Stimulated activated CD4-positive, alpha-beta T cell treated with anti-CD3 and anti-CD28 coated beads, TNF-alpha, amount 100 ng/mL, for 1 hour (primary cell): ENCODE measurements at places on chromosomes 1 and 21.

GRCh38 chr1:234924450-234925355, 203.9 kb downstream of the TOMM20 start:
- DNase-seq, result no peak

GRCh38 chr1:53375440-53375839, 47.6 kb upstream of the LRP8 start:
- no peak for DNase-seq

DNA sequence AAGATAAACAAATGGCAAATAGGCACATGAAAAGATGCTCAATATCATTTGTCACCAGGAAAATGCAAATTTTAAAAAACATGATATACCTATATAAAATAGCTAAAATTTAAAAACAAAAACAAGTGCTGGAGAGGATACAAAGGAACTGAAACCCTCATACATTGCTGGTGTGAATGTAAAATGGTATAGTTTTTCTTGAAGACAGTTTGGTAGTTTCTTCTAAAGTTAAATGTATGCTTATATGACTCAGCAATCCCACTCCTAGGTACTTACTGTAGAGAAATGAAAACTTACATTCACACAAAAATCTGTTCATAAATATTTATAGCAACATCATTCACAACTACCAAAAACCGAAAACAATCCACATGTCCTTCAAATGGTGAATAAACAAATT, 11.2 kb downstream of the TAF12 start:
- no peak for DNase-seq

- no peak for DNase-seq
Measured at GRCh38 chr1:208178091-208178529, 66.1 kb downstream of the PLXNA2 start.

DNA sequence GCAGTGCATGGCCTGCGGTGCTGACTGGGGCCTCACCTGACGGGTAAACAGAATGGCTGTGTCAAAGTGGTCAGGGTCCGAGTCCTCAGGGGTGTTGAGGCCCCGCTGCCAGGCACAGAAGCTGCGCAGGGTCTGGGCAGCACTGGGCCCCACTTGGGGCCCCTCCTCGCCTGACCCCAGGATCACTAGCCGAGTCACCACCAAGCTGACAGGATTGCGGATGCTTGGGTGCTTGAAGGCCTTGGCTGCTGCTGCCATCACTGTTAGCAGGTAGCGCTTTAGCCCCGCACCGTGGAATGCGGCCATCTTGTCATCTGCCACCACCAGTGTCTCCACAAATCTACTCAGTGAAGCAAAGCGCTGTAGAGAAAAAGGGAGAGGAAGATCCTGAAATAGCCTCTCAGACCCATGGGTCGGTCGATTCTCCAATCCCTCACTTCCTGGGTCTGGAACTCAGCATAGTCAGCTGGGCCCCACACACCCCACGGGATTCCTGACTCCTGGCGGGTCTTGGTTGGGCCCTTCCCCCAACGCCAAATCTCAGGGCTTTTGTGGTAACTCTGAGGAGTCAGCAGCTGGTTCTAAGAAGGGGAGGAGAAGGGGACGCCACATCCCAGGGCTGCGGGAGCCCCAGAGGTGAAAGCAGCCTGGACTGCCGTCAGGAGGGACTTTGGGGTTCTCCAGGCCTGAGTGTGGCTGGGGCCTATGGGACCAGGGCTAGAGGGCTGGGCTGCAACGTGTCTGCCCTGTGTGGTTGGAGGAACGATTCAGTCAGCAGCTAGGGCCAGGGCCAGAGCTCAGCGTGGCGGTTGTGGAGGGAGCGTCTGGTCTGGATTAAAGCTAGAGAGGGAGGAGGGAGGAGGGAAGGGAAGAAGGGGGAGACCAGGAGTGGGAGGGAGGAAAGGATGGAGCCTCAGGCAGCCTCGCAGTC, 2.1 kb downstream of the ADAMTS4 start:
- DNase-seq, result no peak

DNA sequence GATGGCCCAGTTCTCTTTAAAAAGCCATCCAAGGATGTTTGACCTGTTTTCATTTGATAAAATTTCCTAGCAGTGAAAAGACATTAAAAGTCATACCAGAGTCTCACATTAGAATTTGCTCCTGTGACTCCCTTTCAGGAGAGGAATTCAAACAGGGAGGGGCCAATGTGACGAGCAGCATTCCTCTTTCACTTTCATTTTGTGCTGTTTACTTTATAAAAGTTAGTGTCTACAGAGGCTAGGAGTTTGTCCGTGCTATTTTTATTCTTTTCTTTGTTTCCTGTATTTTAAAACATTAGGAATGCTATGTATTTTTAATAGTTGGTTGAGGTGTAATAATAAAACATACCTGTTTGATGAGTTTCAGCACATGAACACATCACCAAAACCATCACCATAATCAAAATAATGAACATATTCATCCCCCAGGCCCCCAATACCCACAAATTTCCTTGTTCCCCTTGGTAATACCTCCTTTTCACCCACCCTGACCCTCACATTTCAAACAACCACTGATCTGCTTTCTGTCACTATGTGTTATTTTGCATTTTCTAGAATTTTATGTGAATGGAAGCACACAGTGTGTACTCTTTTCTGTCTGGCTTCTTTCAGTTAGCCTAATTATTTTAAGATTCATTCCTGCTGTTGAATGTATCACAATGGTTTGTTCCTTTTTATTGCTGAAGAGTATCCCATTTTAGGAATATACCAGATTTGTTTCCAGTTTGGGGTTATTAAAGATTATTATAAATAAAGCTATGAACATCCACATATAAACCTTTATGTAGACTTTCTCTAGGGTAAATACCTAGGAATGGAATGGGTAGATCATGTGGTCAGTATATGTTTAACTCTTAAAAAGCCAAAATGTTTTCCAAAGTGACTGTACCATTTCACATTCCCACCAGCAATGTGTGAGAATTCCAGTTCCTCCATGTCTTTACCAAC, 129.5 kb downstream of the TENT5C start:
- DNase-seq, result no peak

DNA sequence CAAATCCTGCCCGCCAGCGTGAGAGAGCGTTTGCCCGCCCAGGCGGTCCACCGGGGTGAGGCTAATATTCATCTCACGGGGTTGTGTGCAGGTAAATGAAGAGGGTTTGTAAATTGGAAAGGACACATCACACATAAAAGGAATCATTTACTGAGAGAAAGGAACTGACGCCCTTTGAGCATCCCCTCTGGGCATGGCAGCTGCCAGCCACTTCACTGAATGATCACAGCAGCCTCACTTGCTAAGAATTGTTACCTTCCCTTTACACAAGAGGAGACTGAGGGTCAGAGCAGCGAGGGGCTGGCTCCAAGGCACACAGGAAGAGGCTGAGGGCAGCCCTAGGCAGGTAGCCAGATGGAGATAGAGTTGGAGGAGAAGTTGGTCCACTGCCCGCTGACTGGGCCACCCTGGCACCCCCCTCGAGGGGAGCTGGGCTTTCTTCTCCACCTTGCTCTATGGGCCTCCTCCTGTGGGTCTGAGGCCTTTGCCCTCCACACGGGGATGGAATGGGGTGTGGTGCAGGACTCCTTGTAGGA, 96.0 kb downstream of the FOXD2 start:
- no peak for DNase-seq

DNA sequence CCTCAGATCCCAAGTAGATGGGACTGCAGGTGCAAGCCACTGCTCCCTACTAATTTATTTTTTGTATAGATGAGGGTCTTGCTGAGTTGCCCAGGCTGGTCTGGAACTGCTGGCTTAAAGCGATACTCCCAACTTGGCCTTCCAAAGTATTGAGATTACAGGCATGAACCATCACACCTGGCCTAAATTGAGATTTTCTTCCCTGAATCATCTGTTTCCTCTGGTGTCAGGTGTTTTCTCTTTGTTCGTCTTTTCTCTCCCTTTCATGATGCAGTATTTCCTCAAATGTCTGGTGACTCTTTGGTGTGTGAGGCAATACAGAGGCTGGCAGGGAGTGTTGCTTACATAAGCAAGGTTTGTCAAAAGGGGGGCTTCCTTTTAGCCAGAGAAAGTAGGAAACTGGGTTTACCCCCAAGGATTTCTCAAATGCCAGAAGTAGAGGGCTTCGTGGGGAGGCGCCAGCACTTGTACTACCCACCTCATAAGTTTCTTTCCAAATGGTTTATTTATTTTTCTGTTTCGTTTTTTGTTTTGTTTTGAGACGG, 27.6 kb downstream of the CLDN14 start:
- no peak for DNase-seq

DNA sequence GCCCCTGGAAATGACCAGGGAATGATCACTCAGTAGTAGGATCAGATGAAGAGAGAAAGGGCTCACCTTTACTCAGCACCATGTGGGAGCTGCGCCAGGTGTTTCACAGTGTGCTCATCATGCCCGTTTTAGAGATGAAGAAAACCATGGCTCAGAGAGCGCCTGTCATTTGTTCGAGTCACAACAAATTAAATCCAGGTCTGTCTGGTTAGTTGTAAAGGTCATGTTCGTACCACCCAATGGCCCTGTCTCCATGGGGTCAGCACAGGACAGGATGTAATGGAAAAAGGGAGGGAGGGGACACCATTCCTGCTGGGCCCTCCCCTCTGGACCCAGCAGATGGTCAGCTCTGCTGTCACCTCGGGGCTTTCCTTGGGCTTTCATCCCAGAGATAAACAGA, 15.2 kb downstream of the KIRREL1 start:
- DNase-seq, result no peak

DNA sequence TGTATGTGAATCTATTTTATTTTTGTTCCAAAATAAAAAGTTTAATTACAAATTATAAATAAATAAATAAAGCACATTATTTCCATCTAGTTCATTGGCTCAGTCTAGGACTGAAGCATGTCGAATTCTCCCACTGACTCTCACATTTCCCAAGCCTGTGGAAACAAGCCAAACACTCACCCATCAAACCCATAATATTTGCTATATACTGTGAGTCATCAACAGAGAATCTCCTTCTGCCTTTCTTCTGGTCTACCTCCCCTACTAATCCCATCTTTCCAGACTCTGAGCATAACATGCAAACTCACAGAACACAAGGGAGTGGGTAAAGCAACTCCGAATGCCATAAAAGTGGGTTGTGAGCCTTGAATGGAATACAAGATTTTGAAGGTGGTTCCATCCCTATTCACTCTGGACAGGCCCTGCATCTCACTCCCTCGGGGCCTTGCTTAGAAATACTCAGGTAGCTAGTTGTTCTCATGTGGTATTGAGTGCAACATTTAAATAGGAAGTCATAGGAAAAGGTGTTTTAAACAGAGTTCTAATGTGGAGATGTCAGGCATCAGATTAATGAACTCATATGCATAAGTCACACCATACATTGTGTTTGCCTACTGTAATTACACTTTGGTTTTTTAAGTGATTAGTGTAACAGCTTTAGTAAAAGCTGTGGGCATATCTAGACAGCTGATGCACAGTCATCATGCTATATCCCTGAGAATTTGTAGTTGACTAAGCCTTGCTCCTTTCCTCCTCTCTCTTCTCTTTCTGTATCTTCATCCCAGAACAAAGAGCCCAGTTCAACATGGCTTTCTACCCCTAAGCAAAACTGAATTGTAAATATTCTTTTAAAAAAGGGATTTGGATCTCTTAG, 47.0 kb downstream of the F5 start:
- DNase-seq, result no peak

GRCh38 chr1:90382161-90382560, 334.9 kb downstream of the BARHL2 start:
- no peak for DNase-seq

DNA sequence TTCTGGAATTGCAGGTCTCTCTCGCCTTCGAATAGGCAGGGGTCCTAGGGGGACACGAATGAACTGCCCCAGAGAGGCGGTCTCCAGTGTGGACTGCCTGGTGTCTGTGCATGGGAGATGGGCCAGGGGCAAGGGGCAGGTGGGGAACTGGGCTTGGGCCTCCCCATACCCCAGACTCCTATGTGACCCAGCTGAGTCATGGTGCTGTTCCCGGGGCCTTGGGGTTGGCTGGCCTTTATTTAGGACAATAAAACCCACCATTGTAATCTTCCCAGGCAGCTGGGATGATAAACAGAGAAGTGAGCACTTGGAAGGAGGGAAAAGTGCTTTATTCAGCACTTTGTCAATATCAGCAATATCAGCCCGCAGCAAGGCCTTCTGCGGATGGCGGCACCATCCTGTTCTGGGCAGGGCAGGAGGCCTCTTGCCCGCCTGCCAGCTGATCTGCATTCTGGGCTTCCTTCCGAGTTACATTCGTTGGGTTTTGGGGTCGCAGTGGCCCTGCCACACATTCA, 209.0 kb upstream of the TMEM51 start:
- DNase-seq, result no peak

GRCh38 chr1:40753142-40753882, 30.3 kb upstream of the KCNQ4 start:
- DNase-seq, result no peak

DNA sequence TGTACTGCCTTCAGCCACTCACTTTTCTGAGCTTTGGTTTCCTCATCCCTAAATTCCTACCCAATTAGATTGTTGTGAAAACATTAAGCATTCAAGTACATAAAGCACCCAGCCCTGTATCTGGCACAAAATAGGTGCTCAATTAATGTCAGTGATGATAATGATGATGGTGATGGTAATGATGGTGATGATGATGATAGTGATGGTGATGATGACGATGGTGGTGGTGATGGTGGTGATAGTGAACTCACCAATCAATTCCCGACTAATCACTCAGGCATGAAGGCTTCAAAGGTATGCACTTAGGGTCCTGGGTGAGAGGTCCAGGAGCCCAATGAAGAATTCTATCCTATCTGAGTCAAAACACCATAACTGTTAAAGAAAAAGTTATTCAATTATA, 383.5 kb downstream of the MATN1 start:
- DNase-seq, result no peak

- no peak for DNase-seq
Measured at GRCh38 chr1:171590022-171590421, 32.0 kb upstream of the MYOCOS start.

DNA sequence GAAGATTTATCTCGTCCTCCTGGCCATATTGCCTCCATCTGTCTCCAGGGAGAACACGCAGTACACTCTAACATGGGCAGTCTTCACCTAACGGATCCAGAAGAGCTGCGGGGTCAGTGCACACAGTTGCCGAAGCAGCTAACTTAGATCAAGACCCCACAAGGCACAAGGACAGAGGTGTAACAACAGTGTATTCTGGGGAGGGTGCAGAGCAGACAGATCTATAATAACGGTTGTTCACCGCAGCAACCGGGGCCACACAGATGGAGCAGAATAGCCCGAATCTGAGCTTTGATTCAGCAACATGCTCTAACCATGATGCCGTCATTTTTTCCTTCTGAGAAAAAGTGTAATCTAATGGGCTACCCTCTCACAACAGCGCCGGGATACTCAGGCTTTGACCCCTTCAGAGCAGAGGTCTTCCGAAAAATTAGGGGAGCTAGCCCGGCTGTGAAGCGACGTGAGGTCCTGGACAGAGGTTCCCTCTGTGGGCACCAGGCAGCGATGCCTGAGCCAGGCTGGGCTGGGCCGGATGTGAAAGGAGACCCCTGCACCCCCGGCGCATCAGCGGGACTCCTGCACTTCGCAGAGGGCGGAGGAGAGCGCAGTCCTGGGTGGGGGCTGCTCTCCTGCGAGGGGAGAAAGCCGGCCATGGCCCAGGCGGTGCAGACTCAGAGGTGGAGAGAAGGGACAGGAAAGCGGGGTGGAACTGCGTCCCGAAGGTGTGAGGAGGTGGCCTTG, 57.5 kb downstream of the BCL9 start:
- DNase-seq, result no peak

- no peak for DNase-seq
Measured at GRCh38 chr1:206693029-206693428, 8.3 kb downstream of the MAPKAPK2 start.

GRCh38 chr1:68175621-68176398, 56.5 kb downstream of the WLS start:
- DNase-seq, result no peak

GRCh38 chr1:239098400-239099037, 287.8 kb upstream of the CHRM3 start:
- DNase-seq, result no peak
